Vagina (tissue), 2 donors: ENCODE measurements at places on chromosomes 6 and 20. TPM values are rescaled to one million over a fixed set of nuclear protein-coding genes. Genes with fewer than 3 reads are reported as not detected.

The SOD2 gene
- total RNA-seq = 597 TPM

The MYCT1 gene
- total RNA-seq = 8.3 TPM

The PI3 gene
- total RNA-seq = 234 TPM

The RAB44 gene
- 0.49 TPM for total RNA-seq

The PRKN gene
- total RNA-seq = 4.9 TPM

- H3K36me3 ChIP-seq = no peaks in the 10 kb centered on the region
- H3K4me1 ChIP-seq = no peaks in the 10 kb centered on the region
- H3K4me3 ChIP-seq = no peak overlapping the region
- DNase-seq = no peak
- no peaks in the 10 kb centered on the region for H3K27me3 ChIP-seq
Observed at GRCh38 chr6:122871079-122871478, 82.0 kb downstream of the SMPDL3A start.

DNA sequence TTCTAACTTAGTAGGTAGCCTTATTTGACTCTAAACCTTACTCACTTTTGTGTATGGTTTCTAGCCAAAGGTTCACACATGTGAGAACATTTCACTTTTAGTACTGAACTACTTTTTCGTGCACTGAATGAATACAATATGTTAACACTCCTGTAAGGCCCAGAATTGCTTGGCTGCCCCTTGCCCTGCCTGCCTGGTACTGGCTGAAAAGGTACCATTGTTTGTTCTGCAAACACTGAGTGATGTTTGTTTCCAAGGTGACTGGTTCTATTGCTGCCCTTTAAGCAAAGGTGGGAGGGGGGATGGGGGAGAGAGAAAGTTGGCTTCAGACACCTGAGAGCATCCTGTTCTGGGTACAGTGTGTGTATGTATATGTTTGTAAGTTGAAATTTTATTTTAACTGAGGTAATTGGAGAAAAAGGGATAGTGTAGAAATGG lies 31.2 kb downstream of the RREB1 start:
- no peak for DNase-seq
- peak overlapping the region; percentile 61 for H3K27ac ChIP-seq
- peaks cover 64% of the 10 kb centered on the region for H3K4me1 ChIP-seq
- no peaks in the 10 kb centered on the region for H3K27me3 ChIP-seq
- no peaks in the 10 kb centered on the region for H3K36me3 ChIP-seq

- H3K4me1 ChIP-seq = peaks cover 35% of the 10 kb centered on the region
- H3K27ac ChIP-seq = no peak overlapping the region
- no peak overlapping the region for H3K4me3 ChIP-seq
- no peaks in the 10 kb centered on the region for H3K27me3 ChIP-seq
- peaks cover 69% of the 10 kb centered on the region for H3K36me3 ChIP-seq
- no peak for DNase-seq
Observed at GRCh38 chr20:34530342-34530741, 14.1 kb downstream of the DYNLRB1 start.

- no peaks in the 10 kb centered on the region for H3K36me3 ChIP-seq
- no peak overlapping the region for H3K27ac ChIP-seq
- no peaks in the 10 kb centered on the region for H3K4me1 ChIP-seq
- no peaks in the 10 kb centered on the region for H3K27me3 ChIP-seq
Observed at GRCh38 chr20:25600632-25601031, 15.3 kb upstream of the NINL start.

DNA sequence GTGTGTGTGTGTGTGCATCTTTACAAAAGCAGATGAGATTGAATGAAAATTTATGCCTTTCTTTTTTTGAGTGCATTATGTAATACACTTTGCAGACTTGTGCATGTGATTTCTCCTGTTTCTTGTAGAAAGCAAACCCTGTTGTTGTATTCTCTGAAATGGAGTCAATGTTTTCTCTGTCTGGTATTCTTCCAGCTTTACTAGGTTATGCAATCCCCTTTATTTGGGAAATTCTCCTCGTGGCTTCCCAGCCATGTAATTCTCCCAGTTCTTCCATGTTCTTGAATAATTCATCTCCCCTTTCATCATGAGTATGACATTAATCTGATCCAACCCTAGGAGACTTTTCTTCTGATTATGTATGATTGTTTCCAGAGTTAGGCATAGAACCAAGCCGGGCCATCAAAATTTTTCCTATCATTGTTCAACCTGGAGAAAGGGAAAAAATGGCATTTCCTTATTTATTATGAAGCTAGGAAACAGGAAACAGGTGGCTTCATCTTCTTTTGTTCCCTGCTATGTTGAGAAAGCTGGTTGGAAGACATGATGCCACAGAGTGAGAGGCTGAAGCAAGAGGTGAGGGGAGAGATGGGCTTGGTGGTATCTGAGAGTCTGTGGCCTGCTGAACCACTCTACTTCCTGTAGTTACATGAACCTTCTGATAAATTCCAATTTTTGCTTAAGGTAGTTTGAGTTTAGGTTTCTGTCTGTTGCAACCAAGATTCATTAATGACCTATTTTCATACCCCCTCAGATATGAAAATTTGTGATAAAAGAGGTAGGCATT lies 68.8 kb downstream of the PRL start:
- H3K27me3 ChIP-seq = no peaks in the 10 kb centered on the region
- no peaks in the 10 kb centered on the region for H3K36me3 ChIP-seq
- no peaks in the 10 kb centered on the region for H3K4me1 ChIP-seq
- H3K27ac ChIP-seq = no peak overlapping the region
- no peak overlapping the region for H3K4me3 ChIP-seq

GRCh38 chr20:1868856-1869255 lies 26.4 kb upstream of the SIRPA start:
- H3K4me3 ChIP-seq = no peak overlapping the region
- H3K27ac ChIP-seq = no peak overlapping the region
- H3K36me3 ChIP-seq = no peaks in the 10 kb centered on the region
- no peaks in the 10 kb centered on the region for H3K27me3 ChIP-seq
- H3K4me1 ChIP-seq = no peaks in the 10 kb centered on the region
- no peak for DNase-seq

- H3K4me1 ChIP-seq = peaks cover 21% of the 10 kb centered on the region
- H3K36me3 ChIP-seq = no peaks in the 10 kb centered on the region
- H3K27ac ChIP-seq = no peak overlapping the region
- H3K27me3 ChIP-seq = no peaks in the 10 kb centered on the region
- DNase-seq = no peak
Observed at GRCh38 chr6:37513576-37513975, 13.9 kb upstream of the CCDC167 start.

- no peaks in the 10 kb centered on the region for H3K27me3 ChIP-seq
- peaks cover 16% of the 10 kb centered on the region for H3K4me1 ChIP-seq
- H3K4me3 ChIP-seq = peak overlapping the region; percentile 92
- peak overlapping the region; percentile 97 for H3K27ac ChIP-seq
- DNase-seq = no peak
Observed at GRCh38 chr6:130020073-130020906, 1.9 kb downstream of the L3MBTL3 start.

DNA sequence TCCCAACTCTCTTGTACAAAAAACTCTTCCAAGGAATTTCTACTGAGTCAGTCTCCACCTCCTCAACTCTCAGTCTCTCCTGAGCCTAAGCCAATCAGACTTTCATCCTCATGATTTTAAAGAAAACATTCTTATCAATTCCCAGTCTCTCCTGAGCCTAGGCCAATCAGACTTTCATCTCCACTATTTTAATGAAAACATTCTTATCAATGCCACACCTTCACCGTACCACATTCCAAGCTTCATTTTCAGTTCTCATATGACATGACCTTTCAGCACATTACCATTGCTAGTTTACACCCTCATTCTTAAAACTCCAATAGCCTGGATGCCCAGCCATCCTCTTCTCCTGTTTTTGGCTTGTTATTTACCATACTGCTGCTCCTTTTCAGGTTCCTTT lies 42.5 kb downstream of the SYNE1 start:
- H3K4me3 ChIP-seq = no peak overlapping the region
- H3K4me1 ChIP-seq = no peaks in the 10 kb centered on the region
- no peaks in the 10 kb centered on the region for H3K27me3 ChIP-seq
- no peak for DNase-seq

DNA sequence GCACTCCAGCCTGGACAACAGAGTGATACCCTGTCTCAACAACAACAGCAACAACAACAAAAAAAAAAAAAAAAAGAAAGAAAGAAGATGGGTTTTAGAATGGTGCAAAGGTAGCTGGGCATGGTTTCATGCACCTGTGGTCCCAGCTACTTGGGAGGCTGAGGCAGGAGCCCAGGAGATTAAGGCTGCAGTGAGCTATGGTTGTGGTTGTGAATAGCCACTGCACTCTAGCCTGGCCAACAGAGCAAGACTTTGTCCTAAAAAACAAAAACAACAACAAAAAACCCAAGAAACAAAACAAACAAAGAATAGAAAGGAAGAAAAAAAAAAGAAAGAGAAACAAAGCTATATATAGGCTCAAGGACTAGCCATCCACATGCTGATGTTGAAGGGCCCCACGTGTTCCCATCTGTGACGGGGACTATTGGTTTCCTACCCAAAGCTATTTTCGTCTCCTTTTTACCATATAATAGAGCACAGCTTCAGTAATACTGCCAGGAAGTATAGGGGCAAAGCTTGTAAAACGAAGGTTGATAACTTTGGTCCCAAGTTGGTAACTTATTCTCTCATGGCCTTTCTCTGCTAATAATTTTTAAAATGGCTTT lies 7.9 kb upstream of the EEF1E1 start:
- no peaks in the 10 kb centered on the region for H3K27me3 ChIP-seq
- H3K4me1 ChIP-seq = no peaks in the 10 kb centered on the region
- no peak overlapping the region for H3K27ac ChIP-seq

GRCh38 chr6:3882866-3883265 lies 33.7 kb downstream of the FAM50B start:
- H3K4me3 ChIP-seq = no peak overlapping the region
- H3K27ac ChIP-seq = peak overlapping the region; percentile 85

GRCh38 chr6:37130704-37131103 lies 39.2 kb upstream of the PIM1 start:
- no peak overlapping the region for H3K4me3 ChIP-seq
- no peaks in the 10 kb centered on the region for H3K36me3 ChIP-seq
- peaks cover 40% of the 10 kb centered on the region for H3K4me1 ChIP-seq

- no peak overlapping the region for H3K4me3 ChIP-seq
- peaks cover 13% of the 10 kb centered on the region for H3K36me3 ChIP-seq
- H3K27ac ChIP-seq = no peak overlapping the region
- H3K4me1 ChIP-seq = peaks cover 71% of the 10 kb centered on the region
Observed at GRCh38 chr6:108665495-108666196, 104.9 kb downstream of the FOXO3 start.

- H3K27ac ChIP-seq = no peak overlapping the region
- no peaks in the 10 kb centered on the region for H3K36me3 ChIP-seq
- H3K4me3 ChIP-seq = no peak overlapping the region
- H3K27me3 ChIP-seq = no peaks in the 10 kb centered on the region
- no peak for DNase-seq
- no peaks in the 10 kb centered on the region for H3K4me1 ChIP-seq
Observed at GRCh38 chr6:114449659-114450058, 106.8 kb upstream of the HS3ST5 start.

DNA sequence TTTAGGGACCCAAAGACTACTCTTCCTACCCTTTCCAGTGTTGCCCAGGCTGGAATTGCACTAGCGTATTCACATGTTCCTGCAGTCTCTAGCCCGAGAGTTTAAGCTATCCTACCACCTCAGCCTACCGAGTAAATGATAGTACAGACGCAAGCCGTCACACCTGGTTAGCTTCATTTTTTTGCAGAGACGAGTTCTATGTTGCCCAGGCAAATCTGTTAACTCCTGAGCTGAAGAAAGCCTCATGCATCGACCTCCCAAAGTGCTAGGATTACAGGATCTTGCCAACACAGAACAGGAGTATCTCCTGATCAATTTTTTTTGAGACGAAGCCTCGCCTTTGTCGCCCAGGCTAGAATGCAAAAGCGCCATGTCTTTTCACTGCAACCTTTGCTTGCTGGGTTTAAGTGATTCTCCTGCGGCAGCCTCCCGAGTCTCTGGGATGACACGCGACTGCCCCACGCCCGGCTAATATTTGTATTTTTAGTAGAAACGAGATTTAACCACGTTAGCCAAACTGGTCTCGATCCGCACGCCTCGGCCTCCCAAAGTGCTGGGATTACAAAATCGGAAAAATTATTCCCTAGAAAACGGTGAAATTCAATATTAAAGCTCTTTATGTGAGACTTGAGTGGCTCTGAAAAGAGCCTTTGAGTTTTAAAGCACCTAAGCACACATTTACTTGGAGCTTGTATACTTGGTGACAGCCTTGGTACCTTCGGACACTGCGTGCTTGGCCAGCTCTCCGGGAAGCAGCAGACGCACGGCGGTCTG lies 128.5 kb downstream of the HFE start:
- H3K27ac ChIP-seq = peak overlapping the region; percentile 49
- no peaks in the 10 kb centered on the region for H3K36me3 ChIP-seq
- DNase-seq = no peak
- no peaks in the 10 kb centered on the region for H3K27me3 ChIP-seq
- peak overlapping the region; percentile 37 for H3K4me3 ChIP-seq

GRCh38 chr20:36402708-36403107 lies 96.6 kb downstream of the DLGAP4 start:
- DNase-seq = no peak
- H3K4me1 ChIP-seq = no peaks in the 10 kb centered on the region
- no peaks in the 10 kb centered on the region for H3K36me3 ChIP-seq
- no peak overlapping the region for H3K4me3 ChIP-seq
- no peak overlapping the region for H3K27ac ChIP-seq

DNA sequence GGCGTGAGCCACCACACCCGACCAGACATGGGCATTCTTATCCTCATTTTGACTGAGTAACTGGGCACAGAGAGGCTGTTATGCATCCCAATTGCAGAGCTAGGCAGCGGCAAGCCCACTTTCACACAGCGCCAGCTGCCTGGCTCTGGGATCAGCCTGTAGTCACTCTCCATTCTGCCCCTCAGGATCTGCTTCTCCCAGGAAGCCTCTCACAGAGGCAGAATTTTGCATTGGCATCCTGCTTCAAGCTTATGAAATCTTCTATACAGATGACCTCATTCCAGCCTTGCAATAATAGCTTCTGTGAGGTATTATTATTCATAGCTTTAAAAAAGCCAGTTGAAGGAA lies 37.0 kb upstream of the IER3 start:
- peak overlapping the region; percentile 89 for H3K27ac ChIP-seq
- H3K27me3 ChIP-seq = no peaks in the 10 kb centered on the region
- peaks cover 48% of the 10 kb centered on the region for H3K4me1 ChIP-seq
- no peak for DNase-seq
- H3K36me3 ChIP-seq = no peaks in the 10 kb centered on the region
